RCC 7860 (cell line): ENCODE measurements at places on chromosomes 2 and 18.

DNA sequence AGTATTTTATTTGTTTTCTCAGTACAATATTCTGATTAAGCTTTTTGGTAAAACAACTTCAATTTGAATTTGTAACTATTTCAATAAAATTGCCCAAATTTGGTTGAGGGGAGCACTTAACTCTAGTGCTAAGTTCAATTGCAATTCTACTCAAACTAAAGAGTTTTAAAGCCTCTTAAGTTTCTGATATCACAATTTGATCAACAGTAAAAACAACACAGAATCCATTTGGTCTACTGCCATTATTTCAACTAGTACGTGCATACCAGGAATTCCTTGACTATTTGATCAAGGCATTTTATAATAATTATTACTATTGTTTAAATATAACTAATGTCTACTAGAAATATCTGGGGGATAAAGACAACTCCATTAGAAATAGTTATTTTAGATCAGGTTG, 150.9 kb downstream of the ROCK1 start:
- no peak for DNase-seq

- DNase-seq, result no peak
These were observed 72.6 kb downstream of the CTAGE1 start for GRCh38 chr18:22344908-22345670.

DNA sequence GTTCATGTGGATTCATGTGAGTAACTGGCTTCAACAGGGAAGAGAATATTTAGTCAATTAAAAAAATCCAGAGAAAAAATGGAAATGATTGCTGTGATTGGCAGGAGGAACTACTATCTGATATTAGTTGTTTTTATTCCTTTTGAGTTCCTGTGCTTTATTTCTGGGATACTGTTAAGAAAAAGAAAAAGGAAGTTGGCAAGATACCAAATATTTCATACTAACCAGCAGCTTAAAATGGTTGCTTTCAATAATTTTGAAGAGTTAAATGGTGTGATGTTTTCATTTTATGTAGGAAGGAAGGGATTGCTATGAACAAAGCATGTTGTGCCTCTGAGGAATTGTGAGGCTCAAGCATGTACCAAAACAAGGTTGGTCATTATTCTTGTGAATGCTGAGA, 8.1 kb upstream of the MTX2 start:
- no peak for DNase-seq

GRCh38 chr18:36829362-36830157, 633 bp downstream of the KIAA1328 start:
- peak; percentile 4 for DNase-seq

DNA sequence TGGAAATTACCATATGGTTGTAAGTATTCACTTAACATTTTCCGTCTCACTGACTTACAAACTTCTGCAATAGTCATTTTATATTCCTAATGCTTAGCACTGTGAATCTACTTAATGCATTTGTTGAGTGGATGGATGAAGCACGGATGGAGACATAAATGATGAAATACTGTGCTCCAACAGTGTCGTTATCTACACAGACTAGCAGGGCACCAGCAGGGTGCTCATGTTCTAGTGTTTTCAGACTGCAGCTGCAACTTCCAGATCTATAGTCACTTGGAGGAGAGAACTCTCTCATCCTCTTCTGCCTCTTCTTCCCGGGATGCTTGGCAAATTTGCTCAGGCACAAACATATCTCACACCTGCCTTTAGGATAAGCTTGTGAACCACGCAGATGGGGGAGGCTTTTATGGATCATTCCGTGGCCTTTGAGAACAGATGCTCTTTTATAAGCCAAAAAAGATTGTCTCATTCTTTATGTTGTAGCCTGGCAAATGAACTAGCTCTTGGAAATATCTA, 797.7 kb downstream of the MBD2 start:
- DNase-seq, result no peak

DNA sequence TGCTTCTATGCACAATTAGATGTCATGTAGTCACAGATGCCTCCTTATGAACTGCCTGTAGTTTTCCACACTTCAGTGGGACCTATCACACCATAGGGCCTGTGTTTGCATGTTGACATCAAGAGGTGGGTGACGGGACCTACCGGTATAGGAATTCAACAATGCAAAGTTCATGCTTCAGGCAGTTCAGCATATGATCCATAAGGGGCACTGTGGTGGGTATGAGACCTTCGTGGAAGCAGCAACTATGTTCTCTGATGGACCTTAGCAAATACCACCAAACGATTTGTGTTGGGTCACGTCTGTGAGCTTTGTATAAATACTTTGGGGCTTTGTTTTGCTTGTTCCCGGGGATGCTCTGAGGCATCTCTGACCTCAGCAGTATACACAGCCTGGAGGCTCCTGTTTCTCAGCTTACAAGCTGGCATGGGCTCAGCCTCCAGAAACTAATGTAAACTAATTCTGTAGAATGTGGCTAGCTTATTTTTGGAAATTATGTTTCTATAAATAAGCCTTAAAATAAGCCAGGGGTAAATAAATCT, 111.6 kb downstream of the DTNA start:
- DNase-seq, result no peak

DNA sequence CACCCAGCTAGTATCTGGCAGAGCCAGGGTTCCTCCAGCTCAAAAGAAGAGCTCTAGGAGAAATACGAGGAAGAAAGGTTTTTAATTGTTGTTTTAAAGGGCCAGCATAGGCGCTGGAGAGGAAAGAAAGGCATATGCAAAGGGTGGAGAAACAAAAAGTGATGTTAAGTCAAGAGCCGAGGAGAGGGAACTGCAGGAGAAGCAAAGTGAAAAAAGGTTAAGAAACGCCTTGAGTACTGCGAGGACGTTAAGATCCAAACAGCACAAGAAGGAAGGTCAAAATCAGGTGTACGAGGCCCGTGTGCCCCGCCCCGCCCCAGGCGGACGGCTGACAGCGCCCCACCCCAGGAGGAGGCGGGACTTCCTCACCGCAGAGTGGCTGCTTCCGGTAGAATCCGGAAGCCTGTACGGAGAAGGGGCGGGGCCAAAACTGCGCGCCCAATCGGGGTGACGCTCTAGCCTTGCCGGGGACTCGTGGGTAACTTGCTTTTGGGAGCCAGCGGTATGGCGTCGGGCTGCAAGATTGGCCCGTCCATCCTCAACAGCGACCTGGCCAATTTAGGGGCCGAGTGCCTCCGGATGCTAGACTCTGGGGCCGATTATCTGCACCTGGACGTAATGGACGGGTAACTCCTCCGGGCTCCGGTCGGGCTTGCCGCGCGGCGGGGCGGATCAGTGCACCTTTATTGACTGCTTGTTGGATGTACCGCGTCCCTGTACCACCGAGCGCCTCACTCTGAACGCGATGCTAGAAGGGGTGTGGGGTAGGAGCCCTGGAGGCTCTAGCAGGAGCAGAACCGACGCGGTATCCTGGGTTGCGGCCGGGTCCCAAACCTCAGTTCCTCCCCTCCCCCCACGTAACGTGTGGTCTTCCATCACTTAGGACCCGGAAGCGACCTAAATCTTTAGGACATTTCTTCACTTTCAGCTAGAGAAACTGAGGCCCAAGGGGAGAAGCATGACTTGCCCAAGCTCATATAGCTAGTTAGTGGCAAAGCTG, at the start of gene RPE:
Gene RPE, plus strand, starts transcription at position 481 of the 1,000 bp plus-strand sequence. Its CDS starts 24 bp downstream, at position 505.
- DNase-seq, result peak; percentile 85

GRCh38 chr18:54100920-54101470, 123.5 kb downstream of the MBD2 start:
- no peak for DNase-seq

- no peak for DNase-seq
These were observed 40.5 kb downstream of the ANO7 start for GRCh38 chr2:241228860-241229516.

- DNase-seq, result no peak
These were observed 59.6 kb downstream of the BCL11A start for GRCh38 chr2:60493804-60494387.

- DNase-seq, result no peak
These were observed 58.8 kb downstream of the GREB1L start for GRCh38 chr18:21300908-21301200.

DNA sequence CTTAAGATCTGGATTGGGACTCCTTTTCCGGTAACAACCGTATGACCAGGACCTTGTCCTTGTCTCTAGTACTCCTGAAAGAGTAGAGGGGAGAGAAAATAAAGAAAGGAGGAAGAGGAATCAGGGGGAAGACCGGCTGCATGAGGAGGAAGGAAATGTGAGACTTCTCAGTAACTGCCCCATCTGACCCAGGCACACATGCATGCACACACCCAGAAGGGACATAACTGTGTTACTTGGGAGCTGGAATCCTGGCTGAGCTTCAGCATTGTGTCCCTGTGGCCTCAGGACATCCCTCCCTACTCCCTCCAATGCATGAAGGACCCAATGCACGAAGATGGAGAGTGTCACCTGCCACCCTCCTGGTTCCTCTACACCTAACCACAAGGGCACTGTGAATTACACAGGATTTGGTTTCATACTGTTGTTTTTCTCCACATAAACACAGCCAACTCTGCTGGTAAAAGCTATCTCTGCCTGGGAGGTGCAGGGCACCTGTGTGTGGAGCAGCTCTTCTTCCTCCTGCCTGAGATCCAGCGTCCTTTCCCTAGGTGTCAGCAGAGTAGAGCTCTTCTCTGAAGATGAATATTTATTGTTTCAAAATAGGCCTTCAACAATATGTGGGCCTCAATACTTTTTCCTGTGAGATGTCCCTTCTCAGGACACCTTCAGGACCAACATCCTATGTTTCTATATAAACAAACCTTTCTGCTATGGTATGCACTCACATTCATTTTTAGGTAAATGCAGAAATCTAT, 574.1 kb upstream of the ID2 start:
- DNase-seq, result no peak

GRCh38 chr2:160909781-160910242, 250.4 kb upstream of the TANK start:
- no peak for DNase-seq

DNA sequence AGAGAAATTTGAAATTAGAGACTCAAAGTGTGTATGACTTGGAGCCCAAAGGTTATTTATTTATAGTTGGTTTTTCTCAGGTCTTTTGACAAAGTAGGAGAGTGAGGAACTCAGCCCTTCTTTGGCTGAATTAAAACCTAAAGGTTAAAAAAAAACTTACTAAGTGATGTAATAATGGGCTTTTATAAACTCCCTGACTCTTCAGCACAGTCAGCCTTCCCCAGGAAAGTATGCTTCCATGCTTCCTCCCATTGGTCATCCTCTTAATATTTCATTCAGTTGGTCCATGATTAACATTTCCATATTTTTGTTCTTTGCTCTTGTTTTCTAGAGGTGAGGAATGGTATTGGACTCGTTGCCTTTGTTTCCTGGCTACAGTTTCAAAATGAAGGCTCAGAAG, 7.2 kb downstream of the ARPC2 start:
- no peak for DNase-seq

DNA sequence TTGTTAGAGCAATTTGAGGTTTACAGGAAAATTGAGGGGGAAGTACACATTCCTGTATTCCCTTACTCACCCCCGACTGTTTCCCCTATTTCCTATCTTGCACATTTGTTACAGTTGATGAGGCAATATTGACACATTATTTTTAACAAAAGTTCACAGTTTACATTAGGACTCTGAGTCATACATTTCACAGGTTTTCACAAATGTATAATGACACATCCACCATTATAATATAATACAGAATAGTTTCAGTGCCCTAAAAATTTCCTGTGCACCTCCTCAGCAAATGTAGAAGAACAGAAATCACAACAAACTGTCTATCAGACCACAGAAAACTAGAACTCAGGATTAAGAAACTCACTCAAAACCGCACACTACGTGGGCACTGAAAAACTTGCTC, 160.6 kb upstream of the RMP24 start:
- DNase-seq, result no peak

- no peak for DNase-seq
These were observed 140.8 kb downstream of the BCL11A start for GRCh38 chr2:60412620-60413019.

DNA sequence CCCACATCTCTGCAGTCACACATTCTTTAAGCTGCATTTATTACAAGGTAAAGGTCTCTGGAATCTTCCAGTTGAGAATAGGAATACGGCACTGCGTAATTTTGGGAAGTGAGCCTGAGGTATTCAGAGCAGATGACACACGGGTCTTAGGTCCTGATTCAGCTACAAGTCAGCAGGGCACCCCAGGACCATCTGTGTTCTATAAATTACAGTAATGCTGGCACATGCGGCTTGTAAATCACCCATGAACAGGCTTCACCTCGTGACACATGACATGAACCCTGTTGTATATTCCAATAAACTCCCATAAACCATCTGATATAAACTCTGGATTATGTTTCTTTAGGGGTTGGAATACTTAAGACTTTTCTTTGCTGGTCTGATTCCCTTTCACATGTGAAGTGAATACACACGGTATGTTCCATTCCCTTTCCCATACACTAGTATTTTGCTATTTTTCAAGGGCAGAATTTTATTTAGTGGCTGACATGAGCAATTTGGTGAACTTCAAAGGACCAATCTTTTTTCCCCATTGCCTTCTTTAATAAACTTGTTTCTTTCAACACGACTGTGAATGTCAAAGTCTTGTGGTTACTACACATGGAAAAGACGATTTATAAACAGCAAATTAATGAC, 298.6 kb downstream of the MEIS1 start:
- DNase-seq, result no peak

DNA sequence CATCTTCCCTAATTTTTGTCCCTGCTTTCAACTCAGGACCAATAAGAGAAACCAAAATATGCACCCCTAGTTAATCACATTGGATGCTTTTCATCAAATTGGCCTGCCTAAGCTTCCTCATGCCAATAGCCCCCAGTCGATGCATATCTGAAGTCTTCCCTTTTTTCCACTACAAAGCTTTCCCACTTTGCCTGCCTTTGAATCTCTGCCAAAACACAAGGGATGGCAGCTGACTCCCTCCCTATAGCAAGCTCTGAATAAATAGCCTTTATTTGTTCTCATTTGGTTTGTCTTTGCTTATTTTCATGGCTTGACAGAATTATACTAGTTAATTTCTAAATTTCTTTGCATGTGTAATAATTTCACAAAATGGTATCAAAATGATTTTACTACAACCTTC, 621.2 kb downstream of the MBD2 start:
- DNase-seq, result no peak

GRCh38 chr2:65504201-65504600, 71.8 kb upstream of the SPRED2 start:
- DNase-seq, result no peak

DNA sequence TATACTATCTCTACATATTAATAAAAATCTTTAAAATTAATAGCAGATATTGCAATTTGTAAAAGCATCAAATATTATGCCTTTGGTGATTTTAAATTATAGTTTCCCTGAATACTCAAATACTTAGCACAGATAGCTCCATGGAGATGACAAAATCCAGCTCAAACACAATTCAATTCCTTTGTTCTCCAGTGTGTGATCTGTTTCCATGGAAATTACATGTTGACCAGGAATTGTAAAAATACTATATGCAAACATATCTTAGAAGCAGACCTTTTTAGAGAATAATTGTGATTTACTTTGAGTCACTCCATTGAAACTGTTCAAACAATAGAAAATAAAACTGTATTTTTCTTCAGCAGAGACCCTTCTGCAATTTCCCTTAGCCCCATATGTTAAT, 68.3 kb downstream of the FAM161A start:
- DNase-seq, result no peak

- DNase-seq, result no peak
These were observed 35.2 kb downstream of the STK17B start for GRCh38 chr2:196136151-196136550.
